ENCODE measurements at places on chromosomes 5 and 9.
A peak's percentile ranks its signal among the peaks of the same experiment; 100 is the strongest.

DNA sequence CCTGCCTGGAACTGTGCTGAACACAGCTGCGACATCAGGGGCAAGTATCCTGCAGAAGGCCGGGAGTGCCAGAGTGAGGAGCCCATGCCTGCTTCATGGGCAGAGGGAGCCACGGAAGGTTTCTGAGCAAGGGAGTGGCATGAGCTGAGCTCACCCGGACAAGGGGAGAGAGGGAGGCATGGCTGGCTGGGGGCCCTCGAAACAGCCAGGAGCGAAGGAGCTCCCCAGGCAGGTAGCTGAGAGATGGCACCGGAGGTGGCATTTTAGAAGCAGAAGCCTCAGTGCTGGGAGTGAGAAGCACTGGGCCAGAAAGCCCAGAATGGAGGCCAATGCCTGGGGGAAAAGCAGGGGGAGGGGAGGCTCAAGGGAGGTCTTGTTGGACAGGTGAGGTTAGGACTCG is 56.9 kb upstream of the SARDH start:
- DNase-seq = no peak

GRCh38 chr5:96569770-96570169 is 92.4 kb upstream of the CAST start:
- DNase-seq = no peak

GRCh38 chr5:74404574-74405508 is 235.7 kb downstream of the ENC1 start:
- no peak for DNase-seq

DNA sequence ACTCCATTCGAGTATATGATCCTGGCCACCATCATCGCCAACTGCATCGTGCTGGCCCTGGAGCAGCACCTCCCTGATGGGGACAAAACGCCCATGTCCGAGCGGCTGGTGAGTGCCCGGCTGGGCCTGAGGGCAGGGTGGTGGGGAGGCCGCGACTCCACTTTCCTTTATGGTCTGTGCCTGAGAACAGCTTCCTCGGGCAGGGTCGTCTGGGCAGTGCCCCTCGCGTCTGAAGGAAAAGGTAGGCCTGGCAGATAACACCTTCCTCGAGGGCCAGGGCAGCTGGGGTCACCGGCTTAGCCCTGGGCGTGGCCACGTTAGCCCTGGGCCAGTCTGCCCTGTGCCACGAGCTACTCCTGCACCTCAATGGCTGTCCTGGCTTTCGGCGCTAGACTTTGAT is 1.5 kb downstream of the CACNA1B start:
- no peak for DNase-seq

DNA sequence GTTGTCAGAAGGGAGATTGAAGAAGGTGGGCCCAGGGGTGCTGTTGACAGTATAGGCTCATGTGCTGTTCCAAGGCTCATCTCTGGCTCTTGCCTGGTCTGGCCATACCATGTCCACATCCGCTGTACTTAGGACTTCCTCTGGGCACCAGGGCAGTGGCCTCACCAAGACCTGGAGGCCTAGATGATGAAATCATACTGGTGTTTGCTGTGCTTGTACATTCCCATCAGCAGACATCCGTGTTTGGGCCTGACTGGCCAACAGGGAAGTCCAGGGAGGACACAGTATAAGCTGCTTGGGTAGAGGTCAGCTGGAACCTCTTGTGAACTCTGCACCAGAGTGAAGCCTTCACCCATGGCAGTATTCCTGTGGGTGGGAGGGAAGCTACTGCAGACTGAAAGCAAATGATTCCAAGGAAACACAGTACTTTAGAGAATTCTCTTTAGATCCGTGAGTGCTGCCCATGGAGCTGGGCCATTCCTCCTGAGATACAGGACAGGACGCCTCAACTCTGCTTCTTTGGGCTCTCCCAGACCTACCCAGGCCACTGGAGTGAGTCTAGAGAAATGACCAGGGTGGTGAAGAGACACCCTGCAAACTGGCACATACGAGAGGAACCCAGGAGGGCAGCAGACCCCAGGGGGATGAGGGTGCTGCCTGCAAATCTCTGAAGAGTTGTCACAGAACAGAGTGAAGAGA is 22.5 kb downstream of the POLR1E start:
- DNase-seq = no peak

GRCh38 chr9:32926911-32927310 is 74.5 kb downstream of the APTX start:
- DNase-seq = no peak

- DNase-seq = peak; percentile 14
Measured at GRCh38 chr9:72997387-72997995, 44.6 kb upstream of the ALDH1A1 start.

DNA sequence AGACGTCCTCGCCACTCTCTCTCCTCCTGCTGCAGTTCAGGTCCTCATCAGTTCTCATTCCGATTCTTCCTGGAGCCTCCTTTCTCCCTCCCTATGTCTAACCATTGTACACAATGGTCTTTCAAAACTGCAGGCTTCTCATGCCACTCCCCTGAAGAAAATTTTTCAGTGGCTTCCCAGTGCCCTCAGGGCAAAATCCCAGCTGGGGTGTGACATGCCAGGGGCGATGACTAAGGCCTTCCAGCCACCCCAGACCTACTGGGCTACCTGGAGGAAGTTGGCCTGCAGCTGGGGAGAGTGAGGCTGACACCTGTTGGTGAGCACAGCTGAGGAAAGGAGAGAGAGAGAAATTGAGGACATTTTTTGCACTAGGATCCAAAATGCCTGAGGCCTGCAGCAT is 65.2 kb downstream of the SREK1 start:
- no peak for DNase-seq

DNA sequence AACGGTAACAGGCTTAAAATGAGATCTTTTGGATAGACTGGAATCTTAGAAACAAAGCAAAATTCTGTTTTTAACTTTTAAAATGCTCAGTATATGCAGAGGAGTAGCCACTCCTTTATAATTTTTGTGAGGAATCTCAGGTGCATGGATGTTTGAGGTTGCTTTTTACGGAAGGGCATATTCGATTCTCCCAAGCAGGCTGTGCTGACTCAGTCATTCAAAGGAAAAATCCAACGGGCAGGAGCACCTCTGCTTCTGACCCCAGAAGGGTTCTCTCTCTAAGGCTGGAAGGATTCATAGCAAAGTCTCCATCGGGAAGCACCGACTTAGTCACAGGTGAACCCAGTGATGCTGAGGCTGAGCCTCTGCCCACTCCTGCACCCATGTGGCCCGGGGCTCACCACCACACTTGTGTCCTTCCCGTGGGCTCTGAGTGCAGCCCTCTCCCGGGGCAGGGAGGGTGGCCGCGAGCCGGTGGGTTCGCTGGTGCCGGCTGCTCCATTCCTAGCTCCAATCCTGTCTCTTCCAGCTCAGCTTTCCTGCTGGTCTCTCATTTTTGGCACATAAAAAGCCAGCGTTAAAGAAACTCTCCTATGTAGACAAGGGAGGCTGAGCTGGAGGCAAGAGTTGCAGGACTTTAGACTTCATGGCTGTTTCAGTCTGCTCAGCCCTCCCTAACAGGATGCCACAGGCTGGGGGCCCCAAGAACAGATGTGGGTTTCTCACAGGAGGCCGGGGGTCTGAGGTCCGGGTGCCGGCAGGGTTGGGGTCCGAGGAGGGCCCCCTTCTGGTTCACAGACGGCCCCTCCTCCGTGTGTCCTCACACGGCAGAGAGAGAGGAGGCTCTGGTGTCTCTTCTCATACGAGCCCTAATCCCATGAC is 135.6 kb upstream of the LPCAT1 start:
- no peak for DNase-seq

DNA sequence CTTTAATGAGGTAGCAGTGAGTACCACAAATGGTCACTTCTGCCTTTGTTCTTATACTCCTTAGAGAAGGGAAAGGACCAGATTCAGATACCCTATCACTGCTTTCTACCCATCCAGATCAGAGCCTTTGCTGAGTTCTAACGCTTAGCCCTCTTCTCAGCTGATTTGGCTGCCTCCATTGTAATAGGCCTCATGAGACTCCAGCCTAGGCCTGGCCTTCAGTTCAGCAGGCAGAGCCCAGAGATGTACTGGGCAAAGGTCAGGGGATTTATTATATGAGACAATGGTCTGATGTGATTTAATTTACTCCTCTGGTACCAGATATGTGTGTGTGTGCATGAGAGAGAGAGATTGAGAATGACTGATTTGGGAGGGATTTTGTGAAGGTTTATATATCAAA is 124.7 kb downstream of the GHR start:
- no peak for DNase-seq

GRCh38 chr5:73382401-73382740 is 66.2 kb downstream of the FOXD1 start:
- DNase-seq = no peak

GRCh38 chr5:130710596-130710995 is 454.5 kb downstream of the HINT1 start:
- DNase-seq = no peak

- no peak for DNase-seq
Measured at GRCh38 chr9:113956901-113957300, 80.8 kb downstream of the ZNF618 start.

DNA sequence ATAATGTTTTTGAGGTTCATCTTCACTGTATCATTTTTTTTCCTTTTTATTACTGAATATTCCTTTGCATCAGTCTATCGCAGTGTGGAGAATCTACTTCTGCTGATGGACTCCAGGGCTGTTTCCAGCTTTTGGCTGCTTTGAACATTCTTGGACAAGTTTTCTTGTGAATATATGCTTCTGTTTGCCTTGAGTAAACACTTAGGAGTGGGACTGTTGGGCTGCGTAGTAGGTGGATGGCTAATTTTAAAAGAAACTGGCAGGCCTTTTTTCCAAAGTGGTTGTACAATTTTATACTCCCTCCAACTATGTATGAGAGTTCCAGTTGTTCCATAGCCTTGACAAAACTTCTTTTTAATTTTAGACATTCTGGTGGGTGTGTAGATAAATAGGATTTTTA is 102.4 kb downstream of the WDR41 start:
- DNase-seq = no peak

- no peak for DNase-seq
Measured at GRCh38 chr5:140563596-140563995, 802 bp downstream of the APBB3 start.

GRCh38 chr5:106290841-106291240 is 1379.9 kb downstream of the EFNA5 start:
- DNase-seq = no peak

GRCh38 chr5:6384856-6385255 is 6.5 kb upstream of the MED10 start:
- DNase-seq = no peak

GRCh38 chr5:181127907-181128626 is 2.9 kb downstream of the OR2V1 start:
- no peak for DNase-seq

DNA sequence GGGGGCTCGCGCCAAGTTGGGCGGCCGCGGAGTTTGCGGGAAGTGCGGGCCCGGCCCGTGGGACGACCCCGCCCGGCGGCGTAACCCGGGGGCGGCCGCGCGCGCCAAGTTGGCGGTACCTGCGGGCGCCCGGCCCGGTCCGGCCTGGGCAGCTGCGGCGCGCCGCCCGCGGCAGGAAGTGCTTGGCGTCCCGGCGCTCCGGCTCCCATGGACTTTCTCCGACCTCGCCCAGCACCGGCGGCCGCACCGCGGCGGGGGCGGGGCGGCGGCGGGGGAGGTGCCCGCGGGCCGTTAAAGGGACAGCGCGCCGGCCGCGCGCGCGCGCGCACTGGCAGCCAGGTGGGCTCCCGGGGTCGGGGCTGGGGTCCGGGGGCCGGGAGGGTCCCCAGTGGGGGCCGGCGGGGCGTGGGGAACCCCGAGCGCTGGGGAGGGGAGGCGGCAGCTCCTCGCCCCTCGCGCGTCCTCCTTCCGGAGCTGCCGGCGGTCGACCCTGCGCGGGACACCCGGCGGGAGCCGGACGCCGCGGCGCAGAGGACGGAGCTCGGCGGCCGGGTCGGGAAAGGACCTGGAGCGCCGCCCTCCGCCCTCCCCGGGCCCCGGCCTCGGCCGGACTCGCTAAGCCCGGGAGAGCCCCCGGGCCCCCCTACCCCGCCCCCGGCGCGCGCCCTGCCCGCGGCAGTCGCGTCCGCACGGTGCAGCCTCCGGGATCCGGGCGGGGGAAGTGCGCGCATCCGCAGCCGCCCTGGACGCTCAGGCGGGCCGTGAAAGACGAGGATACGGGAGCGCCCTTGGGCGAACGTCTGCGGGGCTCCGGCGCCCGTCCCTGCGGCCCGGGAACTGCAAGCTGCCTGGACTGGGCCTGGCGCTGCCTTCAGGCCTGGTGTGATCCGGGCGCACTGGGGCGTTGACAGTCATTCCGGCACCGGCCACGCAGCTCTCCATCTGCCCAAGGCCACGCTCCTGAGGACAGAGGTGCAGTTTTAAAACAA is at the start of gene NACC2:
Gene NACC2 (minus strand): TSS at position 220 of the 989 bp plus-strand sequence. CDS start 44,768 bp downstream, outside the sequence.
- peak; percentile 75 for DNase-seq

GRCh38 chr9:2602704-2603116 is 18.9 kb upstream of the VLDLR start:
- no peak for DNase-seq

DNA sequence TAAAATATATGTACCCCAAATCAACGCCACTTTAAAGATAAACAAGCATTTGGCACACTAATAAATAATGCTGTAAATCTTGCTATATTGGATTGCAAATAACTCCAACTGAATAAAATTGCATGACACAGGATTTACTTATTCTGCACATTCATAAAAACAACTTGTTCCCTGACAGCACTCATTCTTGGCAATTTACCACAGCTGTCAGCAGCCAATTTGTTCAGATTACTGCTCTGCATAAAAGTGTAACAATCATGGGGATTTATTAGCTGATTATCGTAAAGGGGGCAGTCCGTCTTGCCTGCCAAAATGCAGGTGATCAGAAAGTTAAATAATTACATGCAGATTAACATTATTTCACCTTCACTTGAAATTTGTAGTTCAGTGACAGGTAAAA is 285.3 kb downstream of the SLF1 start:
- DNase-seq = no peak

DNA sequence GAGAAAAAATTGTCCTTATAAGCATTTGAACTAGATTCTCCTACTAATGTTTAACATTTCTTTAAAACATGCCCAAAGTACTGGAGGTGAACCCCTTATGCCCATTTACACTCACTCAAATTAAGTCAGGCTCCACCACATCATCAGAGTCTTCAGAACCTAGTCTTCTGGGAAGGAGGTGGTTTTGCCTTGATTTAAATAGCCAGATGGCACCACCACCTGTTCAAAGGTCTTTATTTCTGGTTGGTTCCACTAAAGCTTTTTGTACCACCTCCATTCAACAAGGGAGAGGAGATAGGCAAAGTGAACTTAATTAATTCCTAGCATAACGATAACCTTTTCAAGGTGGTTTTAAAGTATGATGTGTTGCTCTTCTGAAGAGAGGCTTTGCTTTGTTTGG is 189.5 kb downstream of the SLF1 start:
- DNase-seq = no peak

DNA sequence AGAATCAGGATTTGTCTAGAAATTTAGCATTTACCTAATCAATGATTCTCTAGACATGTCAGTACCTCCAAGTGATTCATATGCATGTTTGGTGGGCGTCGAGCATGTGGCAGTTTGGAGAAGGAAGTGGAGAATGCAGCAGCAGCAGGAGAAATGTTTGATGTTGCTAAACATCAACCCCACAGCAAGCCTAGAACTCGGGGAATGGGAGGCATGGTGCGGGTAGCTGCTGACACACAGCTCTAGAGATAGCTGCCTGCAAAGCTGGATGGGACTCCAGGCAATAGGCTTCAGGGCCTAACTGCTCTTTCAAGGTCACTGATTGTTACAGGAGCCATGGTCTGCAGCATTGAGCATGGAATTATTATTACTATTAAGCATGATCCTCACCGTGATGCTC is 137.3 kb downstream of the DOCK8 start:
- DNase-seq = no peak
